H9 (cell line): ENCODE measurements at places on chromosomes 2 and 18. TPM values are rescaled to one million over a fixed set of nuclear protein-coding genes. Genes with fewer than 3 reads are reported as not detected.

DNA sequence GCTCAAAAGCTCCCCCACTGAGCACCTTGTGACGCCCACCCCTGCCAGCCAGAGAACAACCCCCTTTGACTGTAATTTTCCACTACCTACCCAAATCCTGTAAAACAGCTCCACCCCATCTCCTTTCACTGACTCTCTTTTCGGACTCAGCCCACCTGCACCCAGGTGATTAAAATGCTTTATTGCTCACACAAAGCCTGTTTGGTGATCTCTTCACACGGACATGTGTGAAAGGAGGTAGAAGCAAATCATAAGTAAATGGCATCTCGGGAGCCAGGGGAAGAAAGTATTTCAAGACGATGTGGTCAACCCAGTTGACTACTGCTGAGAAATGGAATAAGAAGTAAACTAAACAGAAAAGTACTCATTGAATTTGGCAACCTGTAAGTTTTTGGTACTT lies 11.2 kb upstream of the NCKAP1 start:
- peak overlapping the region; percentile 60 for H3K27ac ChIP-seq
- H3K4me3 ChIP-seq, result no peak overlapping the region
- peak; percentile 38 for DNase-seq
- peaks cover 16% of the 10 kb centered on the region for H3K36me3 ChIP-seq
- H3K4me1 ChIP-seq, result peaks cover 4% of the 10 kb centered on the region; the same call in 1 of the 2 replicates
- H3K27me3 ChIP-seq, result no peaks in the 10 kb centered on the region

- H3K27ac ChIP-seq, result no peak overlapping the region
- H3K36me3 ChIP-seq, result no peaks in the 10 kb centered on the region
- no peak overlapping the region for H3K4me3 ChIP-seq
- no peaks in the 10 kb centered on the region for H3K4me1 ChIP-seq
These were observed 457.4 kb upstream of the DSEL start for GRCh38 chr18:67973916-67974315.

DNA sequence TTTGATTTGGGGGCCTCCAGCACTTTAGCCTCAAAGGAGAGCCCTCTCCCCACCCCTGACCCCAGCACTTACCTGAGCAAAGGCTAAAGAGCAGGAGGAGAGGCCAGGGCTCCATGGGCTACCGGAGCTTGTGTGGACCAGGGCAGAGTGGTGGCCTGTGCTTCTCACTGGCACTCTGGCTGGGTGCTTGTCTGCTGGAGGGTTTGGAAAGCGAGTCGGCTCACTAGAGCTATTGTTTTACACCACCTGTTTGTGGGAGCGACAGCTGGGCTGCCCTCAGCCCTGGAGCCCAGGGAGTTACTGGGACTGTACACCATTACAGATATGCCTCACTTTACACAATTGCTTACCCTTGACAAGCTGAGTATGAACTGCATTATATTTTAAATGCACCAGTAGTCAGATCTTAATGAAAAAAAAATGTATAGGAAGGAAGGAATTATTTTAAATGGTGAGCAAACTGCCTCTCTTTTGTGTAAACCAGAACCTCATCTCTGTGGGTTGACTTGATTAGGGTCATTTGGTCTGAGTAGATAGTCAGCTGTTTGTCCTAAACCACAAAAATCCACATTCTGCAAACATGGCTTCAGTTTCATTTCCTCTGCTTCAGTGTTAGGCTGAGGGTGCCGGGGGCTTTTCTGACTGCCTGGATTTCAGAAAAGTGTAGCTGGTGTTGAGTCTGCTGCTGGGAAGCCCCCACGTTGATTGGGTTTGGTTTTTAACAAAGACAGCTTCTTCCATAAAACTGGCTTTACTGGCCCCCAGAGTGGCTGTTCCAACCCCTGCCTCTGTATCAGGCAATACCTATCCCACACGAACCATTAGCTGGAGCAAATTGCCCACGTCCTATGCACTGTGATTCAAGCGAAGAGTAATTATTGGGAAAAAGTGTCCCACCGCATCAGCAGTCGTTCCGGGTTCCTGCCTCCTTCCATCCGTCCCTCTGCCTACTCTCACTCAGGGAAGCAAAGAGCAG lies at the start of gene CHRNA1:
TSS of gene CHRNA1 (minus strand) at position 193 of the 976 bp plus-strand sequence. CDS start at position 115, 78 bp downstream.
- H3K27ac ChIP-seq, result no peak within 1 kb of the TSS
- no peaks in the 10 kb centered on the region for H3K27me3 ChIP-seq
- DNase-seq, result no peak
- 0 out of 2 replicates have a peak, but pooled peaks cover 4% of the 10 kb centered on the region for H3K4me1 ChIP-seq
- H3K4me3 ChIP-seq, result no peak within 1 kb of the TSS

GRCh38 chr2:69946351-69947324 lies 14.8 kb downstream of the ASPRV1 start:
- no peaks in the 10 kb centered on the region for H3K4me1 ChIP-seq
- no peak for DNase-seq
- H3K36me3 ChIP-seq, result no peaks in the 10 kb centered on the region
- no peaks in the 10 kb centered on the region for H3K27me3 ChIP-seq
- no peak overlapping the region for H3K27ac ChIP-seq
- no peak overlapping the region for H3K4me3 ChIP-seq

GRCh38 chr2:98463988-98464771 lies 19.5 kb downstream of the INPP4A start:
- no peak overlapping the region for H3K27ac ChIP-seq
- H3K4me1 ChIP-seq, result peaks cover 10% of the 10 kb centered on the region; the same call in 1 of the 2 replicates
- H3K4me3 ChIP-seq, result no peak overlapping the region; the same call in 1 of the 2 replicates
- DNase-seq, result no peak
- peaks cover 7% of the 10 kb centered on the region for H3K36me3 ChIP-seq
- H3K27me3 ChIP-seq, result no peaks in the 10 kb centered on the region

GRCh38 chr2:143356336-143356735 lies 227.1 kb downstream of the ARHGAP15 start:
- no peak for DNase-seq
- H3K4me1 ChIP-seq, result no peaks in the 10 kb centered on the region
- no peak overlapping the region for H3K4me3 ChIP-seq
- no peaks in the 10 kb centered on the region for H3K27me3 ChIP-seq
- no peak overlapping the region for H3K27ac ChIP-seq
- H3K36me3 ChIP-seq, result no peaks in the 10 kb centered on the region

GRCh38 chr2:51575181-51575580 lies 543.2 kb upstream of the NRXN1 start:
- no peak overlapping the region for H3K27ac ChIP-seq
- no peak overlapping the region for H3K4me3 ChIP-seq
- H3K27me3 ChIP-seq, result no peaks in the 10 kb centered on the region
- no peaks in the 10 kb centered on the region for H3K36me3 ChIP-seq
- no peaks in the 10 kb centered on the region for H3K4me1 ChIP-seq

DNA sequence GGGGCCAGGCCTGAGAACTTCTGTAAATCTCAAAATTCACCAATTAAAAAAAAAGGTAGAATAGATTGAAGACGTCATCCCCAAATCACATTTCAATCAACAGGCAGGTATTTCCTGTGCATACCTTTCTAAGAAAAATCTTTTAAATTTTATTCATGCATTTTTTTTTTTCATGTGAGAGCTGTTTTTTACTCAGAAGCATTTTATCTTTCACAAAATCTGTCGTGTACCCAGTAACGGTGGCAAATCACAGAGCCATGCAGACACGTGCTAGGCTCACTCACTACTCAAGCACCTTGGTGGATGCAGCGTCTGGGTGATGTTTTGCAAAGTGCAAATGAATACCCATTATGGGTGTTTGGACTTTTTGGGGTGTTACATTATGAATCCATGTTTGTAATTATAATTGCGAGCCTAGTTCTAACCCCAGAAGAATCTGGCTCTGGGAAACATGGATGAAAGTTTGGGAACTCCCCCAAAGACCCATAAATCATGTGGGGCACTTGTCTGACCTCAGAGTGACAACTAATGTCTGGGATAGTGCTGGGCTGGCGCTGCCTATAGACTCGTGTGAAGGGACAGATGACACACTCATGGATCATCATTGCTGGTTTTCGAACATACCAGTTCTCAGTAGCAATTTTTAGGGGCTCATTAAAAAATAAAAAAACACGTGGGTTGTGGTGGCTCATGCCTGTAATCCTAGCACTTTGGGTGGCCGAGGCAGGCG lies 335.2 kb downstream of the LPIN1 start:
- H3K4me1 ChIP-seq, result peaks cover 5% of the 10 kb centered on the region; the same call in 1 of the 2 replicates
- DNase-seq, result no peak
- no peaks in the 10 kb centered on the region for H3K27me3 ChIP-seq
- no peaks in the 10 kb centered on the region; the same call in 2 of the 3 replicates for H3K36me3 ChIP-seq
- H3K4me3 ChIP-seq, result no peak overlapping the region
- no peak overlapping the region for H3K27ac ChIP-seq

GRCh38 chr18:10100941-10101701 lies 187.3 kb downstream of the VAPA start:
- peaks cover 16% of the 10 kb centered on the region for H3K4me1 ChIP-seq
- DNase-seq, result no peak
- H3K27me3 ChIP-seq, result no peaks in the 10 kb centered on the region

- H3K27ac ChIP-seq, result no peak overlapping the region
- H3K4me1 ChIP-seq, result no peaks in the 10 kb centered on the region
- H3K27me3 ChIP-seq, result no peaks in the 10 kb centered on the region
- no peaks in the 10 kb centered on the region; the same call in 1 of the 2 replicates for H3K36me3 ChIP-seq
These were observed 29.0 kb upstream of the ZFP36L2 start for GRCh38 chr2:43255296-43255910.

SMYD1 gene
- total RNA-seq, result 0.04 TPM in 1 of 2 replicates, not detected in the other

CTAGE1 gene
- not detected in 2 replicates for total RNA-seq

LDAH gene
- 15.2 and 19.6 TPM in 2 replicates for total RNA-seq
